8988T (cell line): ENCODE measurements at places on chromosomes 1 and 21.

DNA sequence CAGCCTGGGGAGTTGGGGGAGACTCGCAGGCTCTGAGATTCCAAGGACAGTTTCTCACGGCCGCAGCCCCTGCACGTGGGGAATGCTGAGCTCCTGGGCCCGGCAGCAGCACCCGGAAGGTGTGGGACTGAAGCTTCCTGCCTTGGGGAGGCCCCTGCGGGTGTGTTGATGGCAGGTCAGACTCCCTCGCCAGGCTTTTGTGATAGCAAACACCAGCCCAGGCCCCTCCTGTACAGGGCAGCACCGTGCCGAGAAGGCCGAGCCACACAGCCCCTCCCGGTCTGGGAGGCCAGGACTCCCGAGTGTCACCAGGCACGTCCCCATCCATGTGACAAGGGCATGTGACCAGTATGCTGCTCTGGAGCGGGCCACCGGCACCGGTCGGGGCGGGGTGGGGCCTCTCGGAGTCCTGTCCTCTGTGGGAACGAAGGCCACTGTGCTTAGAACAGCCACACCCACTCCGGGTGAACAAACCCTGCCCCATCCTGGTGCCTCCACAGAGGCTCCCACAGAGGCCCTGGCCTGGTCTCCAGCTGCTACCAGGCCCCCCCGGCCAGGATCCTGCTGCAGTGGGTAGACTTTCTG, 31.1 kb upstream of the ARHGEF16 start:
- no peak for DNase-seq

- no peak for DNase-seq
Measured at GRCh38 chr1:156632355-156632754, 9.6 kb upstream of the BCAN start.

DNA sequence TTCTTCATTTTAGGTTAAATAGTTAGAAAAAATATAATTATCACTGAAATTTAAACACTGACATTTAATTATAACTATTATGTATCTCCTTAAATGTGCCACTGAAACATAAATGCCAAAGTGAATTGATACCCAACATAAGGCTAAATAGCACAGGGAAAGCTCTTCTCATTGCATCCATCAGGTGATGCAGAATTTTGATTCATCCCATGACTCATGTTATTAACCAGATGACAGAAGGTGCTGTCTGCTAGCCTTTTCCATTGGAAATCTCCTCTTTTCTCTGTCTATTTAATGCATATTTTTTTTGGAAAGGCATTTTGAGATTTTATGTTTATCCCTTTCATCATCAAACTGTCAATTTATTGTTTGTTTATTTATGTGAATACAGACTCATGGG, 136.8 kb downstream of the KCNK2 start:
- DNase-seq = no peak

- no peak for DNase-seq
Measured at GRCh38 chr1:92466683-92467352, 19.9 kb downstream of the GFI1 start.

GRCh38 chr1:48470481-48470855, 1.5 kb downstream of the SPATA6 start:
- no peak for DNase-seq
